ENCODE measurements at places on chromosomes 5 and 9.
A peak's percentile ranks its signal among the peaks of the same experiment; 100 is the strongest.

- peak; percentile 84 for DNase-seq
Observed at GRCh38 chr5:96626956-96627355, 35.2 kb upstream of the CAST start.

- peak; percentile 28 for DNase-seq
Observed at GRCh38 chr5:107282061-107282460, 388.7 kb downstream of the EFNA5 start.

DNA sequence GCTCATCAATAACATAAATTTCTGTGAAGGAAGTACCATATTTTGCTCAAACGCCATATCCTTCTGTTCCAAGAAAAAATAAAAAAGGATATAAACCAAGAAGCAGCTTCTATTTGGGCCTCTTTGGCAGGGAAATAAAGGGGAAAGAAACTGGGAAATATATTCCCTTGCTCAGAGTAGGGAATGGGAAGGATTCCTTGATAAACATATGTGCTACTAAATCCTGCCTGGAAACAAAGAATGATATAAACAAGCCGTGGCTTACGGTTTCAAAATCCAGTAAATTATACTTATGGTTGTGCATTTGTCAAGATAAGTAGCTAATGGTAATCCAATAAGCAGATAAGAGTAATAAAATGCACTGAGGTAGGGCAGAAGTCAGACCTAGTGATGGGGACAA is 481.6 kb downstream of the NTRK2 start:
- DNase-seq = no peak

DNA sequence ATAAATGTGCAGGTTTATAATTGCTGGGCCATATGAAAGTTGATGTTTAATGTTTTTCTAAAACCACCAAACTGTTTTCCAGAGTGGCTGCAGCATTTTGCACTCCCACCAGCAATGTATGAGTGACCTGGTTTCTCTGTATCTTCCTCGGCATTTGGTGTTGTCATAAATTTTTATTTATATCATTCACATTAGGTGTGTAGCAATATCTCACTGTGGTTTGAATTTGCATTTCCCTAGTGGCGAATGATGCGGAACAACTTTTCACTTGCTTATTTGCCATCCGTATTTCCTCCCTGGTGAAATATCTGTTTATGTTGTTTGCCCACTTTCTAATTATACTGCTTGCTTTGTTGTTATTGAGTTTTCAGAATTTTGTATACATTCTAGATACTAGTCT is 295.7 kb upstream of the TUT7 start:
- no peak for DNase-seq

GRCh38 chr5:104178829-104179456 is 616.4 kb upstream of the NUDT12 start:
- DNase-seq = peak; percentile 19

GRCh38 chr9:107733523-107733894 is 243.9 kb upstream of the KLF4 start:
- no peak for DNase-seq

DNA sequence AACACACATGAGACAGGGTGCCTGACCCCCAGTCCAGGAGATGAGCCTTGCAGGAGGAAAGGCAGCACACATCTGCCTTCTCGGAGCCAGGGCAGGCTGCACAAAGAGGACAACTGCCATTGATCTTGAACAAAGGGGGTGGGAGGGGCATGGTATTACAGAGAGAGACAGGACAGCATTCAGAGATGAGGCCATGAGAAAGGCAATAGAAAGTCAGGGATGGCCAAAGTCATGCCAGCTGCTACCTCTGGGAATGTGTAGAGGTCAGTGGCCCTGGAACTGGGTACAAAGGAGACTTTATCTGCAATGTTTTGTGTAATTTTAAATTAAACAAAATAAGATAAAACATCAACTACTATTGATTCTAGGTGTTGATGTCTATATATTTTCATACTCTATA is 43.2 kb downstream of the WDR36 start:
- no peak for DNase-seq

- DNase-seq = no peak
Observed at GRCh38 chr5:180624587-180624986, 24.8 kb downstream of the FLT4 start.

DNA sequence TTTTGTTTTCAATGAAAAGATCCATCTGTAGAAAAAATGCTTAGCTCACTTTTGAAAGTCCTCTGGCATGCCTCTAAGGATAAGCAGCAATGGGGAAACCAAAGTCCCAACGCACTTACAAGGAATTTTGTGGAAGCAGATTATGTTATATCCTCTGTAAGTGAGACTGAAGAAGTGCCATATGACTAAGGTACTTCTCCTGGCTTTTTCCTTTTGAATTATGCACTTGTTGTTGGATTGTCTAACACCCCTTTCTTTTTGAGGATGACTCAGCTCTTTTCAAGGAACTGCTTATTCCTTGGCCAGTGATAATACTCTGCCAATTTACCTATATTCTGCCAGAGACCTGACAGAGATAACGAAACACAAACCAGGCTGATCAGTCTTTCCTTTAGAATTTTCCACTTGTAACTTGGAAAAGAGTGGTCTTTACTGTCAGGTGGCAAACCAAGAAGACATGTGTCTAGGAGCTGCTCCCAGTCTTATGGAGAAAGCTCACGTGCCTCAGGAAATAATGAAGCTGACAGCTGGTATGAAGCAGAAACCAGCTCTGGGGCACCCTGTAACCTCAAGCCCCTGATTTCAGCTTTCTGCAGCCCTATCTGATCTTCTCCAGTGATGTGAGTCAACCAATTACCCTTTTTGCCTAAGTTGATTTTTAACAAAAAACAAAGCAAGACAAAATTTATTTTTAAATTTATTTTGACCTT is 290.8 kb upstream of the FBXL7 start:
- DNase-seq = peak; percentile 39

DNA sequence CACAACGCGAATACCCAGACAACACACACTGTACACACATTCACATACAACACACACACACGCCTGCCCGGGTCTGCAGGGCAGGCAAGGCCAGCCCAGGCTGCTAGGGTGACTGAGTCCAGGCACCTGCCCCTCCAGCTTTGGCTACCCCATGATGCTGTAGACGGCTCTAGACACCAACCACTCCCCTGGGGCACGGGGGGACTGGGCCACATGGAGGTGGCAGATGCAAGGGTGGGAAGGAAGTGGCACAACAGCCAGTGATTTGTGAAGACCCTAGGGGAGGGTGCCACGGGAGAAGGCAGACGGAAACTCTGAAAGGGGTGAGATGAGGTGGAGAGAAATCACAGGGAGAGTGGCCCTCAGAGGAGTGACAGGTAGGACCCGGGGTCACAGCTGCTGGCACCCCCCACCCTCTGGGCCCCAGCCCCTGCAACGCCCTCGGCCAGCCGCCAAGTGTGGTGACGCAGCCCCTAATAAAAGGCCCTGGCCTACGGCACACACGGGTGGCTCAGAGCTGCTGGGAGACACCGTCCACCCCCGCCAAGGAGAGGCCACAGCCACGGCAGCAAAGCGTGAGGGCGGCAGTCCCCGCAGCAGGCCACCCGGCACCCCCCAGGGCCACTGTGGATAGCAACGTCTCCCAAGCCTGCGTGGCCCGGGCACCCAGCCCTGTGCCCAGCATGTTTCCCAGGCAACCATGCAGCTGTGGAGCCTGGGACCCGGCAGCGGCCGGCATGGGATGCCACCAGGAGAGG is 6.6 kb upstream of the CCDC187 start:
- DNase-seq = no peak

- DNase-seq = peak; percentile 83
Observed at GRCh38 chr9:127968700-127969383, 11.9 kb downstream of the EEIG1 start.

- peak; percentile 39 for DNase-seq
Observed at GRCh38 chr5:35247648-35248034, 17.4 kb upstream of the PRLR start.

DNA sequence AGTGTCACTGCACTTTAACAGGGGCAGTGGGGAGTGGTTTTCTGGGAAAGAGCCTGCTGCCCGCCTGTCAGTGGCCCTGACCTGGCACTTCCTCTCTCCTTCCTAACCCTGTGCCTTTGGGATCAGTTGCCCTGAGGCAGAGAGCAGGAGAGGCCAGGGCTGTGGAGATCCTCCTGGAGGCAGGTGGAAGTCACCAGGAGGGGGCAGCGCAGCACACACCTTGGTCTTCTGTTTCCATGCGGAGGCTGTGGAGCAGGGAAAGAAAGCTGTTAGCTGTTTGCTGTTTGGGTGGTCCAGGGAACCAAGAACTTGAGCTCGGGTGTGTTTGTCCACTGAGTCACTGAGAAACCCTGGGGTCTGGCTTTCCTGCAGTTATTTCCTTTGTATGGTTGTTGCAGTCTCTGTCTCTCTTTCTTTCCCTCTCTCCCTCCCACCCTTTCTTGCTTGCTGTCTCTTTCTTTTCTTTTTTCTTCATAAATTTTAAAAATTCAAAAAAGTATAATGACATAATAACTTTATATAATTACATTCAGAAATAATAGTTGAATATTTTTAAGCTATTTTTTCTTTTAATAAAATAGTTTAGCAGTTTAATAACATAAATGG is 28.1 kb downstream of the NTRK2 start:
- DNase-seq = peak; percentile 6

DNA sequence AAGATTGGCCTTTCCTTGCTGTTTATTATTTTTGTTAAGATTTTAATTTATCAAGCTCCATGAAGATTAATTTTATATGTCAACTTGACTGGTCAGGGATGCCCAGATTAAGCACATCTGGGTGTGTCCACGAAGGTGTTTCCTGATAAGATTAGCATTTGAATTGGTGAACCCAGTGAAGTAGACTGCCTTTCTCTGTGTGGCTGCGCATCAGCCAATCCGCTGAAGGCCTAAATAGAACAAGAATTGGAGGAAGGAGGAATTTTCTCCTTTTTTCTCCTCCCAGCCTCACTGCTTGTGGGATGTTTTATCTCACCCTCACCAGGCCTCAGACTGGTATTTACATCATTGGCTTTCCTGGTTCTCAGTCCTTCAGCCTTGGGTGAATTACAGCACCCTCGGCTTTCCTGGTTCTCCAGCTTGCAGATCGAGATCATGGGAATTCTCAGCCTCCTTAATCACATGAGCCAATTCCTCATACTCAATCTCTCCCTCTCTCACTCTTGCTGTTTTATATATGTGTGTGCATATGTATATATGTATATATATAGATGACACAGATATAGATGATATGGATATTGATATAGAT is 135.4 kb upstream of the SPEF2 start:
- no peak for DNase-seq

- DNase-seq = no peak
Observed at GRCh38 chr5:60356745-60357144, 343.2 kb downstream of the DEPDC1B start.

DNA sequence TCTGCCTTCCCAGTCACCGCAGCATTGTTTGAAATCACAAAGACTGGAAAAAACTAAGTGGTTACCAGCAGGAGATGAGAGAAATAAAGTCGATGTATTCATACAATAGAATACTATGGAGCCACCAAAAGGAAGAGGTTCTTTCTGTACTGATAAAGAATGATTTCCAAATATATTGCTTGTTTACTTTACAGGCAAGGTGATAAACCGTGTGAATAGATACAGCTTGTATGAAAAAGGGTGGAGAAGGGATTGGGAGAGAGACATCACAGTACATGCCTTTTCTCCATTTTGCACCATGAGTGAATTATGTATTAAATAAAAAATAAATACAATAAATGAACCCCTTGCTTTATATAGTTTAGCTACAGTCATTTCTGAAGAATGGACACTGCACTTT is 91.7 kb downstream of the RFK start:
- DNase-seq = no peak

- DNase-seq = no peak
Observed at GRCh38 chr5:421901-422300, 21.1 kb upstream of the EXOC3 start.

- no peak for DNase-seq
Observed at GRCh38 chr9:94853887-94854286, 127.4 kb downstream of the AOPEP start.

- peak; percentile 48 for DNase-seq
Observed at GRCh38 chr9:130940693-130941576, 1.9 kb upstream of the FIBCD1 start.

DNA sequence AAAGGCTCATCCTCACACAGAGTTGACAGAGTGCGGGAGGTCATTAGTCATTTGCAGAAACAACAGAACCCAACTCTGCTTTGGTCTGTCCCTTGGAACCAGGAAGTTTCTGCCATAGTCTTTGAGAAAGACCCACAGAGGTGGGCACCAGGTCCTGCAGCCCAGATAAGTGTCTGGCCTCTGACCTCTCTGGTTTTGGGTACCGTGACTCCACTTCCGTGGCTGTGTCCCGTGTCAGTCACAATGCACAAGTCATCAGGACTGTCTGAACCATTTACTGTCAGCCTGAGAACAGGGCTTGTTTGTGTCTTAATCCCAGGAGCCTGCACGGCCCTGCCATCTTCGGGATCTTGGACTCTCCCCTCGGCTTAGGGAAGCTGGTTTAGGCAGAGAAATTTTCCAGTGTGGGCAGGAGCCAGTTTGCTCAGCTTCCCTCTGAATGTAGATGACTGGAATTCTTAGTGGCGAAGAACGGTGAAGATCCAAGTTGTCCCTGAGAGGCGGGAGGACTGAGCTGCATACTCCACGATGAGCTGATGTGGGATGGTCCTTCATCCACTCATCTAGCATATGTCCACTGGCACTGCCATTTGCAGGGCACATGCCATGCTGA is 11.9 kb downstream of the GSN start:
- no peak for DNase-seq

- DNase-seq = no peak
Observed at GRCh38 chr9:96062854-96063253, 187.4 kb downstream of the ERCC6L2 start.

DNA sequence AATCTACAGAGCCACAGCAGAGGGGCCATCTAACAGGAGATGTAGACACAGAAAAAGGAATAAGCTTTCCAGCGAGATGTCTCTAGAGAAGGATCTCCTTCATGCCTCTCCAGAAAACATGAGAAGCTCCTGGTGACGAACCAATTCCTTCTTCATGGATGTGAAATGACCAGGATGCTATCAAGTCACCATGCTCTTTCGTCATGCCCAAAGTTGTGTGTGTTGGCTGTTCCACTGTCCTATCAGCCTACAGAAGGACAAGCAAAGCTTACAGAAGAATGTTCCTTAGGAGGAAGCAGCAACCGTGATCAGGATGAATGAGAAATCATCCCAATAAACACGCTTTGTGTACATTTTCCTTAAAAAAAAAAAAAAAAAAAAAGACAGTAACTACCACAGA is 54.4 kb downstream of the ALDH7A1 start:
- DNase-seq = no peak

DNA sequence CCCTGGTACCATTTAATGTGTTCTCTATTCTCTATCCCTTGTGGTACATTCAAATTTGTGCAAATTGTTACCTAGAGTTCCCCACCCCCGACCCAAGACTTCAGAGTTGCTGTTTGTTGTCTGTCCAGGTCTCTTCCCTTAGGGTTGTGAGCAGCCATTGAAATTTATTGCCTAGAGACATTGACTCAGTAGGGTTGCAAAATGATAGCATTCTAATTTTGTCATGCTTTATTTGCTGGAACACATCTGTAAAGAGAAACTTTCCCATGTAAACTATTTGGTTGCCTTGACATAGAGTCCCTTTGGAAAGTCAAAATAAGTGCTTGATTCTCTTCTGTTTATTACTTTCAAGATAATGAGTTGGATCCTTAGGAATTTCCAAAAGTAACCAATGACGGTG is 91.7 kb upstream of the KLF9 start:
- DNase-seq = no peak

- DNase-seq = no peak
Observed at GRCh38 chr5:102969641-102970040, 150.3 kb downstream of the GIN1 start.

- no peak for DNase-seq
Observed at GRCh38 chr5:1315709-1316587, 21.1 kb upstream of the TERT start.

GRCh38 chr5:73327908-73328455 is 120.6 kb downstream of the FOXD1 start:
- DNase-seq = no peak

Measured in NCI-H226 (cell line).